ENCODE measurements at places on chromosomes 16 and 17.

- no peak for DNase-seq
Observed at GRCh38 chr17:2508035-2508434, 3.7 kb downstream of the METTL16 start.

DNA sequence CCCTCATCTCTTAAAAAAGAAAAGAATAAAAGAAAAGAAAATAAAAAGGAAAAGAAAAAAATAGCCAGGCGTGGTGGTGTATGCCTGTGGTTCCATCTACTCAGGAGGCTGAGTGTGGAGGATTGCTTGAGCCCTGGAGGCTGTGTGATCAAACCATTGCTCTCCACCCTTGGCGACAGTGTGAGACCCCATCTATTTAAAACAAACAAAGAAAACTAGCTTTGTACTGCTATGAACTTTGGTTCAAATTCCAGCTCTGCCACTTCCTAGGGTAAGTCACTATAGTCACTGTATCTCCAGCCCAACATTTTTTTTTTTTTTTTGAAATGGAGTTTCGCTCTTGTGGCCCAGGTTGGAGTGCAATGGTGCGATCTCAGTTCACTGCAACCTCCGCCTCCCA lies 4.2 kb downstream of the CTF1 start:
- no peak for DNase-seq

DNA sequence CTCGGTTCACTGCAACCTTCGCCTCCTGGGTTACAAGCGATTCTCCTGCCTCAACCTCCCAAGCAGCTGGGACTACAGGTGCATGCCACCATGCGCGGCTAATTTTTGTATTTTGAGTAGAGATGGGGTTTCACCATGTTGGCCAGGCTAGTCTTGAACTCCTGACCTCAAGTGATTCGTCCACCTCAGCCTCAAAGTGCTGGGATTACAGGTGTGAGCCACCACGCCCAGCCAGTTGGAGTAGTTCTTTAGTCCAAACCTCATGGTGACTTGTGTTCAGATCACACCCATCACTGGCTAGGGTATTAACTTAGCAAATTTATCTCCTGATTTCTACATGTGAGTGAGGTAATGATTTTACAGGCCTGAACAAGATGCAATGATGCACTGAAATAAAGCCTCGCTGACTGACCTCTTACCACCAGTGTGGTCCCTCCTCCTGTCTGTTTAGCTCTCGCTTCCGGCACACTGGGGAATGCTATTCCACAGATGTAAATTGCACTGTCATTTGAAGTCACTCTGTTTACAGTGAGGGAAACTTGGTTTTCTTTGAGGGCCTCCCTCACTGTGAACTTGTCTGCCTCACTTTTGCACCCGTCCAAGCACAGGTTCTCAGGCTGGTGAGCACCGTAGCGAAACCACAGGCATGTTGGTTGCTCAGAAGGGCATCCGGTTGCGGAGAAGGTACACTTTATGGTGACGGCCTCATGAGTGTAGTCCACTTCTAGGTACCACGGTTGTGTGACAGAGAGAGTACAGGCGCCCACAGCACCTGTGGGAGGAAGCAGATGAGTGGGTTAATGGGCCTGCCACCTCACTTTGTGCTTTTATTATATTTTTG lies 5.5 kb downstream of the IGSF6 start:
- no peak for DNase-seq

DNA sequence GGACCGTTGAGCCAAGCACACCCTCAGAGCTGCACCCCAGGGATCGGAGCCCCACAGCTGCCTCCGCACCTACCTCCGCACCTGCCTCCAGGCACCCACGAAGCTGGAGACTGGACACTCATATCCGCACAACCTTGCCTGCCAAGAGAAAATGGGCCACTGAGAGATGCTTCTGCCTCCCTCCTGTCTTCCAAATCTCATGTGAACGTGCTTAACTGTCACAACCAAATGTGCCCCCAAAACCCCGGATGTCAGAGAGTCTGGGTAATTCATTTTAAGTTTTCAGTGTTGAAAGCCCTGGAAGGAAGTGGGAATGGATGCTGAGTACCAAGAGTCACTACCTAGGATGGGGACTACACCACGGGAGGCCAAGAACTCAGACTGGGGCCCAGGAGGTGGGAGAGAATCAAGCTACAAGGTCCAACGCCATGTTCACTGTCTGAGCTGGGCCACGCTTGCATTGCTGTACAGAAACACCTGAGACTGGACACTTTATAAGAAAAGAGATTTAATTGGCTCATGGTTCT lies 49.5 kb upstream of the MEAK7 start:
- DNase-seq: no peak

- no peak for DNase-seq
Observed at GRCh38 chr17:79160980-79161636, 86.5 kb downstream of the ENGASE start.

GRCh38 chr17:66135896-66136295 lies 56.0 kb downstream of the CEP112 start:
- DNase-seq: no peak

DNA sequence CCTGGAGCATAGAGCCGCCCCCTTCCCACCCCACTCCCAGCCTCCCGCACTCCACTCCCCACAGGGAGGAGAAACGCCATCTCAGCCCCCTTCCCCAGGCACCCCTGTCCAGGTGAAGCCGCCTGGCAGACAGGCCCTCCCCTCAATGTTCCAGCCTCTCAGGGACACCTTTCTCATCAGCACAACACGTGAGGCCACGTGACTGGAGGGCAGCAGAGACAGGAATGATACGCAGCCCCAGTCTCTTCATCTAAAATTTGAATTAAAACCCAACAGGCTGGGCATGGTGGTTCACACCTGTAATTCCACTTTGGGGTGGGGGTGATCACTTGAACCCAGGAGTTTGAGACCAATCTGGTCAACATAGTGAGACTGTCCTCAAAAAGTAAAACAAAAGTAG lies 20.2 kb upstream of the AATK start:
- DNase-seq: no peak

DNA sequence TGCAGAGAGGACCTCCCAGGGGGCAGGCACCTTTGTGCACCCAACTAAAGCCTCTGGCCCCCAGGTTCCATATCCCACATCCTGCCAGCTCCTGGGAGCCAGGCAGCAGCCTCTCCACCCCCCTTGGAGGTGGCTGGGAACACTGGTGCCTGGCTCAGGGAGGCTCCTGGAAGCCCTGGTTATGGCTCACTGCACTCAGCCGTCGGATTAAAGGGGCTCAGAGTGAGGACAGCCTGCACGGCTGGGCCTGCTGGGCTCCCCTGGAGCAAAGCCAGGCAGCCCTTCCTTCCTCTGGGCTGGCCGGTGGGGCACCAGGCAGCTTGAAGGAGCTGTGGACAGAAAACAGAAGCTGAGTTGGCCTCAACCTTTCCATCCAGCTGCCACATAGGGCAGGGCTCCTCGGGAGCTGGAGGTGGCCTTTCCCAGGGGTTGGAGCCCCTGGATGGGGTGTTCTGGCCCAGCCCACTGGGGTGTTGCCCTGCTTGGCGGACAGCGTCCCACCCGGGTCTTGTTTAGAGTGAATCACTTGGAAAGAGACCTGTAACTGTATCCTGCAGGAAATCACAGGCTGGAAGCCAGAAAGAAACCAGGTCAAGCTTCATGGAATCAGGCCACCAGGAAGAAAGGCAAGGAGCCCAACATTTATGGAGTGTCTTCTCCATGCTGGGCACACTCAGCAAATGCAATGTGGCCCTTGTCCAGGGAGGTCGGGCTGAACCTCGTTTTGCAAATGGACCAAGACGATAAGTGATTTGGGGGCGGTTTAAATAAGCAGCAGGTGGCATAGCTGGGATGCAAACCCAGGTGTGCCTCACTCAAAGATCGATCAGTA lies 253.3 kb downstream of the SOX9 start:
- DNase-seq: peak; percentile 73

GRCh38 chr17:27486741-27487140 lies 30.5 kb downstream of the KSR1 start:
- DNase-seq: no peak

DNA sequence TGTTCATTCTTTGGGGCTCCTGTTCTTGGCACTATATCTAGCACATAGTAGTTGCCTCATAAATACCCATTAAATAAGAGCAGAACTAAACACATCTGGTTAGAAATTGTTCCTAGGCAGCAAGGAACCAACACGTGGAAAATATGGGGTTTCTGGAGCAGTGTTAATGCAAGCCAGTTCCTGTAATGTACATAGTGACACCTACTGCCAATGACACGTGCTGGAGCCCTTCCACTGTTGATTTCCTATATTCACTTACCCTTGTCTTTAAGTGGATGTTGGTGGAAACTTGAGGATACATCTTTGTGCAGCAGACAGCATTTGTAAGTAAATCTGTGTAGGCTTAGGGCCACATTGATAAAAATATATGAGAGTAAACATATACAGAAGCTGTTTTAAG lies 1.6 kb upstream of the IRF8 start:
- DNase-seq: no peak

GRCh38 chr17:40191237-40192208 lies 14.3 kb downstream of the RAPGEFL1 start:
- DNase-seq: peak; percentile 85

GRCh38 chr16:73459586-73459985 lies 411.7 kb upstream of the ZFHX3 start:
- DNase-seq: no peak

GRCh38 chr17:39769974-39770587 lies 32.3 kb downstream of the GRB7 start:
- DNase-seq: no peak

- DNase-seq: no peak
Observed at GRCh38 chr16:30382111-30382881, at the start of gene SEPTIN1. Gene SEPTIN1 (minus strand): TSS chr16:30382561. CDS start chr16:30382542, 19 bp downstream.

DNA sequence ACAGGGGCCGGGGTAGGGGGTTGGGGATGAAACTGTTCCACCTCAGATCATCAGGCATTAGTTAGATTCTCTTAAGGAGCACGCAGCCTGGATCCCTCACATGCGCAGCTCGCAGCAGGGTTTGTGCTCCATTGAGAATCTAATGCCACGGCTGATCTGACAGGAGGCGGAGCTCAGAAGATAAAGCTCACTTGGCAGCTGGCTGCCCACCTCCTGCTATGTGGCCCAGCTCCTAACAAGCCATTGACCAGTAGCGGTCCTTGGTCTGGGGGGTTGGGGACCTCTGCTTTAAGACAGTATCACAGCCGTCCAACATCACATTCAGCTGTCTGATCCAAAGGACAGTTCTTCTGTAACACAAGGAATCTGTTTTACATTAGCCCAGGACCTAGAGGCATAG lies 62.5 kb downstream of the SLC39A11 start:
- DNase-seq: peak; percentile 75

- DNase-seq: peak; percentile 79
Observed at GRCh38 chr17:28725660-28726225, 290 bp downstream of the TLCD1 start.

GRCh38 chr17:77285594-77286390 lies 145.0 kb downstream of the SEC14L1 start:
- DNase-seq: no peak

DNA sequence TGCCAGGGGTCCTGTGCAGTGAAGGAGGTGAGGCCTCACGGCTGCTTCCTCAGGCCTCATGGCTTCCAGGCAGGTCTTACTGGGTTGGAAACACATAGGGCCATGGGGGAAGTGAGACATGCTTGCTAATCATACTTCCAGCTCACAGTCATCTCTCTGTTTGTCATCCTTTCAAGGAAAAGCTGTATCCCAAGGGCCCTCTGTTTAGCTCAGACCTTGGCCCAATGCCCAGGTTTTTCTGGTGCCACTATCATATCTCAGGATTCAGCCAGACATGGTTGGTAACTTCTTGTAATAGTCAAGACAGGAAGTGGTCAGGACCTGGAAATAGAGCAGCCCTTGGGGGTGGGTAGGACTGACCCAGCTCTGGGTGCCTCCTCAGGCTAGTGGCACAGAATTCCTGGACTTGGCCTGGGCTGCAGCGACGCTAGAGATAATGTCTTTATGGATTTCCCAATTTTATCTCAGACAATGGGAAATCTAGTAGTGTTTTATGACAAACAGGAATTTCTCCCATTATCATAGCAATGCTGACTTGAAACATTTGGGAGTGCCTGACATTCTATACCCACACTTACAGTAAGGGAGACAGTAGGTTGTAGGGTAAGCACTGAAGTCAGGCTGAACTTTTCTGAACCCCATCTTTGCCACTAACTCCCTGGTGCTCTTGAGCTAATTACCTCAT lies 13.5 kb upstream of the ITGB3 start:
- no peak for DNase-seq

- DNase-seq: peak; percentile 38
Observed at GRCh38 chr17:14125518-14126137, 56.3 kb downstream of the COX10 start.

GRCh38 chr17:82325286-82326180 lies 8.0 kb downstream of the SECTM1 start:
- DNase-seq: no peak

- no peak for DNase-seq
Observed at GRCh38 chr16:65888201-65888600, 478.3 kb upstream of the CDH5 start.

DNA sequence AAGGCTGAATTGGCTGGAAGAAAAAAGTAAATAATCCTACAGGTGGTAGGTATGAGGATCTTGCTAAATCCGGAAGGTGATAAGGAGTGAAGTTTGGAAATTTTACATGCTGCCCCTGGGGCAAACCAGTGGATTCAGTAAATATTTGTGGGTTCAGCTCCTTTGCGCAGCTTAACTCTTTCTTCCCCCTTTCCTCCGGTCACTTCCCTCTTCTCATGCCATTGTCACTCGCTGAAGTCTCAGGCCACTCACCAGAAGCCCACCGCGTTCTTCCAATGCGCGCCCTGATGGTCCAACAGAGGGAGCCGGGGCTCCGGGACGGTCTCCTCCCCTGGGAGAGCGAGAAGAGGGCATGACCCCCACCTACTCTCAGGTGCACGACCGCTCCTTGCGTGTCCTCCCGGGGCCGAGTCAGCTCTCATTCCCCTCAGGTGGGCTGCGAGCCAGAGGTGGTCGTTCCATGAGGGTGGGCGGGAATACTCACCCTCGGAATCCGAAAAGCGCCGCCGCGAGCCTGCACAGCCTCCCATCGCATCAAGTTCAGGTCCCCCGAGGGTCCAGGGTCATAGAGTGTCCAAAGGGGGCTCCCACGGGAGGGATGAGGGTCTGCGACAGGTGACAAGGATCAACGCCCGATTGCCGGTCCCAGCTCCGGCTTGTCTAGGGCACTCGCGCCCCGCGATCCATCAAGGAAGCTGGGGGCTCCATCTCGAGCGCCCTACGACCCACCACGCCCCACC lies 474 bp downstream of the CLN3 start:
- DNase-seq: peak; percentile 74

- no peak for DNase-seq
Observed at GRCh38 chr17:44754276-44754675, 4.5 kb upstream of the ADAM11 start.
